Osteocyte (in vitro differentiated cells): ENCODE measurements at places on chromosomes 7 and 10. TPM values are rescaled to one million over a fixed set of nuclear protein-coding genes. Genes with fewer than 3 reads are reported as not detected.

DNA sequence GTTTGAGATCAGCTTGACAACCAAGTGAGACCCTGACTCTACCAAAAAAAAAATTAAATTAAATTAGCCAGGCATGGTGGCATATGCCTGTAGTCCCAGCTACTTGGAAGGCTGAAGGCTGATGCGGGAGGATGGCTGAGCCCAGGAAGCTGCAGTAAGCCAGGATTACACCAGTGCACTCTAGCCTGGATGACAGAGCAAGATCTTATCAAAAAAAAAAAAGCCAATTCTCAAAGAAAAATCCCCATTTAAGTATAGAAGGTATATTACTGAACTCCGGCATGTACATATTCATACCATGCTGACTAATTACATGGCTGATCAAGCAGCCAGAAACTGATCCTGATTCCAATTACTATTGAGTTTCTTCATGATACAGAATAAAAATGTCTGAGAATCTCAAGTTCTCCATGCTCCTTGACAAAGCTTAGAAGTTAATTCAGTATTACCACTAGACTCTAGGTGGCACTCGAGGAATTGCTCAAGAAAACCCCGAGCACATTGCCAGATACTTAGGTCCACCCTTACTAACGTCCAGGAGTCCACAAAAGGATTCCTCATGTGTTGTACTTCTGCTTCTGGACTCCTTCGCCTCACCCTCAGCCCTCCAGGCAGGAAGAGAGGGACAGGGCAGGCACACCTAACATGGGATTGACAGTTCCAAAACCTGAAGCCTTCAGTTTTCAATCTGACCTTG lies 148.9 kb downstream of the PARD3 start:
- DNase-seq = no peak

Gene DPYSL4
- total RNA-seq = 33.8 and 34.7 TPM in 2 replicates

GRCh38 chr7:18132811-18133210 lies 105.2 kb upstream of the PRPS1L1 start:
- no peak for DNase-seq

GRCh38 chr7:137904833-137905232 lies 58.1 kb upstream of the DGKI start:
- no peak for DNase-seq

Gene NUB1
- 61.7 and 63.0 TPM in 2 replicates for total RNA-seq

DNA sequence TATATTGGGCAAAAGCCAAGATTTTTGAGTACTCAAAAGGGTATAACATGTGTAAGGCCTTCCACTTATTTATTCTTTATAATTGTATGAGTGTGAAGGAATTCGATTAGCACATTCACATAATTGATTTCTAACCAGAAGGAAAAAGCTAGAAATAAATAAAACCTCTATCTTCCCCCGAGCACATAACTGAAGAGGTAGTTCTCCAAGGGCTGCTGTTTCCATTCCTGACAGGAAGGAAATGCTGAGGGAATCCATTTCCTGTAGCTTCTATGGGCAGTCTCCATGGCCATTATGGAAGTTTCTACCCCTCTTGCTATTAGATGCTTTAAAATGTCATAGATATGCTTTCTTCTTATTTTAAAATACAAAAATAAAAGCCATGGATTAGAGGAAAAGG lies 70.5 kb upstream of the ABCB5 start:
- DNase-seq = no peak

- no peak for DNase-seq
These were observed 7.8 kb downstream of the RPS24 start for GRCh38 chr10:78041170-78042057.

Gene PPP1R9A
- 3.4 and 4.4 TPM in 2 replicates for total RNA-seq

DNA sequence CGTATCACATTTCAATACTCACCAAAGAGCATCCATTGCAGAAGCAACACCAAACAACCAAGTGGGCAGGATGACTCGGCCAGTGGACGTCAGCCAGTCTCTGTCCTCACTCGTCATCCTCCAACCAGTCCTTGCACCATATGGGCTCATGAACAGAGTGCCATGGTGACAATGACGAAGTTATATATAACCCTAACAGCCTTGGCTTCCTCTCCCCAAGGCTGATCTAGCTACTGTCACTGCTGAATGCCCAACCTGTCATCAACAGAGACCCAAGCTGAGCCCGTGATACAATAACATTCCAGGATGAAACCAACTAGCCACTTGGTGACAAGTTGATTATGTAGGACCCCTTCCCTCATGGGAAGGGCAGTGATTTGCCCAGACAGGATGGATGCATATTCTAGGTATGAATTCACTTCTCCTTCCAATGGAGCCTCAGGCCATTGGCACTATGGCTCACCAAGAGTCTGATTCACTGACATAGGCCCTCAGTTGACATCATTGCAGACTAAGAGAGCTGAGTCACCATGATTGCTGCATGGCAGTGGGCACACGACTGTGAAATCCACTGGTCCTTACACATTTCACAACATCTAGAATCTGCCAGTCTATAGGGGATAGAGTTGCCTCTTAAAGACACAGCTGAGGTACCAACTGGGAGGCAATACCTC lies 26.3 kb upstream of the PPIF start:
- DNase-seq = no peak

DNA sequence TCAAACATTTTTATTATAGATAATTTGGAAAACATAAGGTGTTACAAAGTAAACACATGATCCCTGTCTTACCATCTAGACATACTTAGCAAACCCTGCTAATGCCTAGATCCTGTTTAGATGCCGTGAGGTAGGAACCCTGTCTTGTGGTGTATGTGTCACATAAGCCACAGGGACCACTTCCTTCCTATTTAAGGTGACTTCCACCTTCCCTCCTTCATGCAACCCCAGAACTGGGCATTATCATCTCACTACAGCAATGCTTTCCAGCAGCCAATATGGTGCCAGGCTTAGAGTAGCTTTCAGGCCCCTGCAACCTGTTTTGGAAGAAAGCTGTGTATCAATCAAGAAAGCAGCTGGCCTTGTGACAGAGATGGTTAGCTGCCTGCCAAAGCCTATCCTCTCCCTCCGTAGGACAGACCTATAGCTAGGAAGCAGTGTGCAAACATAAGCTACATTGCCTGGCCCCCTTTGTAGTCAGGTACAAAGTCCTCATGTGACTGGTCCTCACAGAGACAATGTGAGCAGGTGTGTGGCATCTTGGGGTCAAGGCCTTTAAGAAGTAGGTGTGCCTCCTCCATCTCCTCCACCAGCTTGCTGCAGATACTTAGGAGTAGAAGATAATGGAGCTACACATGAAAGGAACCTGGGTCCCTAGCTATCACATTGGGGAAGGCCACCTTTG lies 146.8 kb downstream of the SPAG6 start:
- no peak for DNase-seq

Gene HOGA1
- not detected in 2 replicates for total RNA-seq

- no peak for DNase-seq
These were observed 95.5 kb downstream of the MAP3K8 start for GRCh38 chr10:30529373-30529998.

GRCh38 chr10:43046288-43046991 lies 30.4 kb upstream of the RET start:
- no peak for DNase-seq

GRCh38 chr7:146094356-146094755 lies 22.2 kb upstream of the CNTNAP2 start:
- DNase-seq = no peak

- no peak for DNase-seq
These were observed 48.6 kb upstream of the ITPRID1 start for GRCh38 chr7:31465285-31465684.

DNA sequence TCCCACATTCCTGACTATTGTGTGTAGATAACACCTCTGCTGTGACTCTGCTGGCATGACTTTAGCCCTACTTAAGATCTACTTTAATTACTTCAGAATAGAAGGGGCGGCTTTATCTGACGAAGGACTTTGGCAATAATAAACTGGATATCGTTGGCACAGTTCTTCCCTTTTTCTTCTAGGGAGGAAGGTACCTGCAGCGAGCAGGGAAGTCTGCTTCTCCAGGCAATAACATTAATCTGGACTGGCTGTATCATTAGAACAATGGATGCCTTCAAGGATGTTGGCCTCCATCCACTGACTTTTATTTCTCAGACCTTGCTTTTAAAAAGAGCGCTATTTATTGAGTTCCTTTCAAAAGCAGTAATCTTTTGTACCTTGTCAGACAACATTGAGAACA lies 172.6 kb upstream of the THSD7A start:
- no peak for DNase-seq

Gene CPA4
- 23.6 and 24.7 TPM in 2 replicates for total RNA-seq

- no peak for DNase-seq
These were observed 20.0 kb downstream of the KCNH2 start for GRCh38 chr7:150958062-150958552.

GRCh38 chr10:53918755-53919154 lies 882.3 kb downstream of the PCDH15 start:
- DNase-seq = no peak

- DNase-seq = no peak
These were observed 77.4 kb upstream of the NRBF2 start for GRCh38 chr10:63055705-63056104.

DNA sequence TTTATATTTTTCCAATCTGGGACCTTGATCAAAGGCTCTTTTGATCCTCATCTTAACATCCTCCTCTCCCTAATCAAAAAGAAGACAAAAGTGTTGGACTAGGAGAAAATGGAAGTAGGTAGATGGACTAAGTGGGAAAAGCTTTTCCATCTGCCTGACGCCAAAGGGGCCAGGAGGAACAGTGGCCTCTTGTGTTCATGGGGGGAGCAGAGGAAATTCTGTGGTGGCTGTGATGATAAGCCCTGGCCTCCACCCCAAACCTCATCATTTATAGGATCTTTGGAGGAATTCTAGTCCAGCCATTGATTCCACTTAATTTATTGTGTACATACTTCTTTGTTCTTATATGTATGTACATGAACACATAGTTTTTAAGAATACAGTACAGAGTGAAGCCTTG lies 21.7 kb downstream of the ZNF365 start:
- no peak for DNase-seq

Gene CCDC146
- 3.3 and 5.1 TPM in 2 replicates for total RNA-seq

- no peak for DNase-seq
These were observed 13.3 kb downstream of the ZNF655 start for GRCh38 chr7:99571768-99572167.

GRCh38 chr7:149759093-149759860 lies 14.1 kb downstream of the ZNF467 start:
- DNase-seq = no peak

DNA sequence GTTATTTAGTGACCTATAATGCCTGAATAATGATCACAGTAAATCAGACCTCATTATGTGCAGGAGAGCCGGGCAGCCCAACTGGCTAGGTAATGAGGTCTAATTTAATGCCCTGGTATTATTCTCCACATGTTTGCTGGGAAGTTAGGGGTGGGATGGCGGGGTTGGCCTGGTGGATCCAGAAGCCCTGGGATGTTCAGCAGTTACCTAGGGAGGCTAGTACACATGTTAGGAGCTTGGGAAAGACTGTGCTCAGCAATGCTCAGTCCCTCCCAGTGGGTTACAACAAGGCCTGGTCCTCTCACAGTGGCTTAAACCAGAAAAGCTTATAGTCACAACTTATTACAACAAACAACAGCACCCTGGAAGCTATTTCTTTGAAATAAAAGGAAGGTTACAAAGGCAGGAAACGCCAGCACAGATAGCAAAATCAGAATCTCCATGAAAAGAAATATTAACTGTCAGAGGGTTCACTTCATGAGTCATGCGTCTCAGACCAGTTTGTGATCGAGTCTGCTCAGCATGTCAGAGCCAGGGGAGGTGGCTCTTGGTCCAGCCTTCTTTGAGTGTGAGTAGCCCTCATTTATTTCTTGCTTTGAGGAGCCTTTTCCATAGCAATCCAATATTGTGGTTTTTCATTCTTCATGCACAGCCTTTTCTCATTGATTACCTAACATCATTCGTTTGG lies 418.6 kb upstream of the NPVF start:
- no peak for DNase-seq

Gene MRLN
- total RNA-seq = not detected in 2 replicates

Gene SPDYE11
- total RNA-seq = not detected in 2 replicates

DNA sequence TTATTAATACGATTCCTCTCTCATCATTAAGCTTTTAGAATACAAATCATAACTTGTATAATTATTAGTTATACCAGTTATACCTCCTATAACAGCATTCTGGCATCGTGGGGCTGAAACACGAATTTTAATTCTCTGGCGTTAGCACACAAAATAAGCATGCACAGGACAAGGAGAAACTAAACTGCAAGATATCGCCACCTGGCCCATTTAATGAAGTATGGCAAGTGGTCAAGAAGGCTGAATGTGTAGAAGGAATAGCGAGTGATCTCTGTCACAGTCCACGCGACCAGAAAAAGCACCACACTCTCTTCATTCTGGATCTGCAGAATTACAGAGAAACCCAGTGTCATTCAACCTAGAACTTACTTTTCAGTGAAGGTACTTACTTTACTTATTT lies 18.1 kb downstream of the HACD1 start:
- DNase-seq = peak; percentile 64

Gene ANXA7
- 83.5 and 93.7 TPM in 2 replicates for total RNA-seq

DNA sequence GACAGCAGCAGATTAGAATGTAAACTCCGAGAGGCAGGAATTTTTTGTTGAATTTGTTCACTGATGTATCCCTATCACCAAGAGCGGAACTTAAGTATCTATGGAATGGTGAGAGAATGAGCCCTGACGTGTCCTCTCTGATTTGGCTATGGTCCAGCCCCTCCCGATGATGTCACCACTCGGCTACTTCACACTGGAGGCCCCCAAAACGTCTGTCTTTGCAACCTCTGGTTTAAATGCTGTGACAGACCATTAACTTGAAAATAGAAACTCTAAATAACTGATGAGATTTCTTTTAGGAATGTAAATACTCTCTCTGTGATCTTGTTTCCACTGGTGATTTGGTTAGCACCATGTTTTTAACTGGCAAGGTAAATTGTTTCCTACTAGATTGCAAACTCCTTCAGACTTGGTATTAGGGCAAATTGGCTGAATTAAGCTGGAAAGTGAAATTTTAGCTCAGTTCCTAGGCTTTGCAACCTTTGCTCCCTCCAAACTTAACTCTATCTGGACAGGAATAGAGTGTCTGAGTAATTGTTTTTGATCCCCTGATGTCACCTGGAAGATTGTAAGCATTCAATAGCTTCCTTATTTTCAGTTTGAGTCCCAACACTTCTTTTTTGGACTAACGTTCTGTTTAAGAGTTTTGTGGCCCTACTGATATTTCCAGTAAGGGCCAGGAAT lies 19.1 kb downstream of the SLC16A12 start:
- no peak for DNase-seq

GRCh38 chr10:45420453-45421192 lies 46.6 kb downstream of the ALOX5 start:
- DNase-seq = no peak

GRCh38 chr10:102240467-102241031 lies 763 bp downstream of the PITX3 start:
- no peak for DNase-seq

Gene IFIT2
- total RNA-seq = 8.8 and 11.0 TPM in 2 replicates

- DNase-seq = no peak
These were observed 47.7 kb downstream of the CDK6 start for GRCh38 chr7:92788559-92789183.

DNA sequence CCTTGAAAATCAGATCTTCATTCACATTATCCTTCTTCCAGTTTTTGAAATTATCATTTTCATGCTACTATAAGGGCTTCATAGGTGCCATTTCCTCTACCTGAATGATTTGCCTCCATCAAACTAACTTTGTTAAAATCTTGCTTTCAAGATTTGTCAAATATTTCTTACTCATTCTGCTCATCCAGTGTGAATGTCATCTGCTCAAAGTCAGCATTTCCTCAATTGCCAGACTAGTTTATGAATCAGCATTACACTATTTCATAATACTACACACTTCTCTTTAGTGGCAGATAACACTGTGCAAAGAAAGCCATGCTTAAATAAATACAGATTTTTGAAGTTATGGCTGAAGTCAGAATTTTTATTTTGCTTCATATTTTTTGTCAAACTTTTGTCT lies 21.3 kb upstream of the LIPF start:
- no peak for DNase-seq

Gene AQP1
- 6.0 and 6.7 TPM in 2 replicates for total RNA-seq
